Erythroblast (primary cell): ENCODE measurements at places on chromosomes 6 and 20.

DNA sequence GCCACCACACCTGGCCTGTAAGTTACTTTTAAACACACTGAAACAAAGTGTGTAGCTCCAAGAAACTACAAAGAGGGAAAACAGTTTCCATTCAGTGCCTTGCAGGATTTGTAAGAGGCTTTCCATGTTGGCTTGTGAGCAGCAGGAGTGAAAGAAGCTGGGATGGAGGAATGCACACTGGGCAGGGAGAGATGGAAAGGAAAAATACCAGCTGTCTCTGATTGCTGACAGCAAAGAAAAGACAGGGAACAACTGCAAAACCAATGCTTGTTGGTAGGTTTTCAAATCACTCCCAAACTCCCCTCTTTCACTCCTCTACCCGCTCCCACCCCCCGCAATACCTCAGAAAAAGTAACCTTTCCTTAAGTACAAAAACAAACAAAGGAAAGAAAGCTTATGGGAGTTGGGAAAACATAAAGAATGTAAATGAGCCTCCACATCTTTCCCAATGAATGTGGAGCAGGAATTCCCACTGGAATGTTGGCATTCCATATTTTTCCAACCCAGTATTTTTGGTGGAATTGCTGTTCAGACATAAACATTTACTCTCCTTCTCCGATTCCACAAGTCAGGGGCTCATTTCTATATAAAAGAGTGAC lies 166.1 kb downstream of the THBS2 start:
- DNase-seq = no peak

GRCh38 chr6:83702749-83703148 lies 6.2 kb downstream of the SNAP91 start:
- no peak for DNase-seq

- no peak for DNase-seq
Observed at GRCh38 chr6:88295663-88296062, 129.5 kb upstream of the CNR1 start.

DNA sequence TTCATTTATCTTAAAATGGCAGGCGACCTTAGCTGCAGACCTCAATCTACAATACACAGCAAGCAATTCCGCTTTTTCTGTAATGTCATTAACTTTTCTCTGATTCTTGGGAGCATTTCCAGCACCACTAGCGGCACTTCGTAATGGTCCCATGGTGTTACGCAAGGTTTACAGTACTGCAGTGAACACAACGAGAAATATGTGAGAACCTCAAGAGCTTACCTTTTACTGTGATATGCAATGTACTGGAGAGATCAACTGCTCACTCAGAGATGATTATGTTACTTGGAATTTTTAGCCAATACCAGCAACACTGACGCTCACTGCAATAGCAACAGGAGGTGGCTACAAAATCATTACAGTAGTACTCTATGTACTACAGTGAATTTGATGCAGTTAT lies 2.8 kb upstream of the CEP43 start:
- DNase-seq = no peak

DNA sequence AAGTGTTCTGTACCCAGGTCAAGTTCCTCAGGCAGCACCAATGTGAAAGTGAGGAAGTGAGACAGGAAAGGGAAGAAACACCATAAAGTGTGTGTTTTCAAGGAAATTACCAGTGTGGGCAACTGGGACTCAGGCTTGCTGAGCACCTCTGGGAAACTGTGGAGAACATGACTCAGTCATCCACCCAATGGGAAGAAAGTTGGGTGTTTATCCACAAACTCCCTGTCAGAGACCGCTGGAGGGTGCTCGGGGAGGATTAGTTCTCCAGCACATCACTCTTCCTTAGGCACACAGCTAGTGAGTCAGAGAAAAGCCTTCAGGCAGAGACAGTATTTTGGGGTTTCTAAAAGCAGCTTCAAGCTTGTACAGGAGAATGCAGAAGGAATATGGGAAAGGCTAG lies 93.6 kb downstream of the PCSK2 start:
- no peak for DNase-seq

DNA sequence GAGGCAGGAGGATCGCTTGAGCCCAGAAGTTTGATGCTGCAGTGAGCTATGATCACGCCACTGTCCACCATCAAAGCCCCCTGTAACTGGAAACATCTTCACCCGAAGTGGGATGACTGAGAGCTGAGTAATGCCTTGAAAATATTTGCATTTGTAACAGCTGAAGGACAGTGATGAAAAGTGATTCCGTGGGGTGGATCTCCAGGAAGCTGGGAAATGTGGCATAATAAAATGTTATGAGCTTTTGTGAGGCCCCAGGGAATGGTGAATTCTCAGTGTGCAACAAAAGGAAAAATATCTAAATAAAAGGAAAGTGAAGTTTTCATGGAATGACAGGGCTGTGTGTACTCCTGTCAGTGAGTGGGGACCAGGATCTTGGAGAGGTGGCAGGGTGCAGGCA lies 92.0 kb downstream of the JAG1 start:
- no peak for DNase-seq

DNA sequence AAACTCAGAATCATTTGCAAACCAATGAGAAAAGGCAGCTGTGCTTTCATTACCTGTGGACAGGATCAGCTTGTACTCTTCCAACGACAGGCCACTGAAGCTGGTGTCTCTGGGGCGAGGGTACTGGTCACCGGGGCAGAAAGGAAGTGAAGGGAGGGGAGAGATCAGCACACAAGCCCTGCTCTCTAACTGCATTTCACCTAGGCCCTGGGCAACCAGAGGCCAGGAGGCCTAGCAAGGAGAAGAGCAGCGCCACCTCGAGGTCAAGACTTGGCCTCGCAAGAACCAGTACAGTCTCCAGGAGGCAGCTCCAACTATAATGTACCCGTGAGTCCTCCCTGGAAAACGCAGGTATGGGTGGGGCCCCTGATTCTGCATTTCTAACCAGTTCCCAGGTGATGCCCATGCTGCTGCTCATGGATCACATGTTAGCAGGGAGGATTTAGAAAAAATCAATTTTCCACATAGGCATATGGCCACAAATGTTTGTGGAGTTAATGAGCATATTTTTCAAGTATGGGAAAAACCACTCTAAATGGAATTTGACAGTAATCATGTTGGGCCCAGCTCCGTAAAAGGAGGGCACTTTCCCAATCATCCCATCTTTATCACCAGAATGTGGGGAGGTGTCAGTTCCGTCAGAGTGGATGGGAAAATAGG lies 11.0 kb downstream of the UQCC2 start:
- peak; percentile 72 for DNase-seq

DNA sequence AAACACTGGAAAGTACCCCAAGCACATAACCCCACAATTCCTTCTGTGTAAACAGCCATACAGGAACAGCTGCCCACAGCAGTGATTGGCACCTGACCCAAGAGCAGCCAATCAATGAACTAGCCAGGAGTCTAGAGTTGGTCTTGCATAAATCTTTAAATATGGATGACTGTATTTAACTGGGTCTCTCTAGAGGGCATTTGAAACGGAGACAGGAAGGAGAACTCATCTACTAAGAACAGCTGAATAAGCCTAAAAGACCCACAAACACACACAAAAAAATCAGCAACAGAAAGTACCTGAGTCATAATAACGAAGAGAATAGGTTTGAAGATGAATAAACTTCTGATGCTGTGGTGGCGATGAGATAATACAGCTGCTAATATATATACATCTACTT lies 49.0 kb upstream of the ASF1A start:
- DNase-seq = no peak

DNA sequence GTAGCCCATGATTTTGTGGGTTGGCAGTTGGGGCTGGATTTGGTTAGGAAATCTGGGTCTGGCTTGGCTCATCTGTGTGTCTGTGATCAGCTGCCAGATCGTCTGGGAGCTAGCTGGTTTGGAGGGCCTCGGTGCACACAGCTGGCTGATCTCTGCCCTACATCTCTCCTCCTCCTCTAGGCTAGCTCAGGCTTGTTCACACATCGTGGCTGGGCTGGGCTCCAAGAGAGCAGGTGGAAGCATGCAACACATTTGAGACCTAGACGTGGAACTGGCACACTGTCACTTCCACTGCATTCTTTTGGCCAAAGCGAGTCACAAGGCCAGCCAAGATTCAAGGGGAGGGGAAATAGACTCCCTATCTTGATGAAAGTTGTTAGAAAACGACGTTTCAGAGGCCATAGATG lies 15.9 kb downstream of the NDUFAF5 start:
- DNase-seq = no peak

GRCh38 chr6:42400061-42400760 lies 51.5 kb downstream of the TRERF1 start:
- no peak for DNase-seq

- no peak for DNase-seq
Observed at GRCh38 chr6:1619673-1620503, 10.2 kb downstream of the FOXC1 start.

DNA sequence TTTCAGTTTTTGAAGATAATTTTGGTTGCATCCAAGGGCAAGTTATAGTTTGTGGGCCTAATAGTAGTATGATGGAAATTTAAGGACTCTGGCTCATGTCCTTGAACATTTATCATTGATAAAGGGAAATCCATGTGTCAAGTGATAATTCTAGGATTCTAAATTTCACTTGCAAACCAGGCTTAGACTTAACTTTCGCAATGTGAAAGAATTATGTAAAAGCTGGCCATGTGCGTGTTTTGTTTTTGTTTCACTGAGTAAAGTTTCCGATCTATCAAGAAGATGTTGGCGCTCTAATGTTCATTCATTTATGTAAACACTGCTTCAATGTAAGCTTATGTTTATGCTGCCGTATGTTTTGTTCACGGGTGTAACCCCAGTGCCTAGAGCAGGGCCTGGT lies 302.0 kb downstream of the SOX4 start:
- no peak for DNase-seq

DNA sequence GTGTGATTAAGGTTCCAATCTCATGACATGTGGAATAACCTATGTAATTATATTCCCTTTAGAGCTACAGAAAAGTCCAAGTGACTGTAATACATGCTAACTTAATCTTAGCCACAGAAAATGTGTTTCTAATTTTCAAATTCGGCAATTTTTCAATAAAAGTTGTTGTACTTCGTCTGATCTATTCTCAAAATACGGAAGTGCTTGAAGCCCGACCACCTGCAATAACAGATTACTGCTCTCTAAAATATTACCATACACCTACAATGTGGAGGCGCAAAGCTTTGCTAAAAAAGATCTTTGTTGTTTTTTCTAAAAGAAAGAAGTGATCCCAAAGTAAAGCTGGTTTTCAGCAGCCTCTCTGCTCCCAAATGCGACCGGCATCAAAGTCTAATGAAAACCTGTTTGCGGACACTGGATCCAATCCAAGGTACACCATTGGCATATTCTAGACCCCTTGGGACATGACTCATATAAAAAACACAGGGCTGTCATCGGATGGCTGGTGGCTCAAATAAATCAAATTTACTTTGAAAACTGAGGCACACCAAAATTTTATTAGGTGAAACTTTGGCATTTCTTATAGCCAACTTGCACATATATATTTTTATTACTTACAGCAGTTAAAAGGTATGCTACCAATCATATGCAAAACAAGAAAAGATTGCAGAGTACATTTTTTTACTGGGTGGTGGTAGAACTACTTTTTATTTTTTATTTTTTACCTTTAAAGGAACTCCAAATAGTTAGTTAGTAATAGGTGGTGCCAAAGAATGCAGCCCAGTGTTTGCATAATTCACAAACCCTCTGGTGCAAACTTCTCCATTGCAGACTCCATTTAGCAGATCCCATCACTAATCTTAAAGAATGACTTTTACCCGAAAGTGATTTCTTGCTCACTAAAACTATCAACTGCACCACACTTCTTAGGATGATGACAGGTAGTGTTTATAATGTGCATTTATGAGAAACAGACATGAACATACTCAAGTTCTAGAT lies 118.7 kb upstream of the TBX18 start:
- no peak for DNase-seq

- no peak for DNase-seq
Observed at GRCh38 chr6:45115696-45116095, 212.4 kb upstream of the RUNX2 start.

DNA sequence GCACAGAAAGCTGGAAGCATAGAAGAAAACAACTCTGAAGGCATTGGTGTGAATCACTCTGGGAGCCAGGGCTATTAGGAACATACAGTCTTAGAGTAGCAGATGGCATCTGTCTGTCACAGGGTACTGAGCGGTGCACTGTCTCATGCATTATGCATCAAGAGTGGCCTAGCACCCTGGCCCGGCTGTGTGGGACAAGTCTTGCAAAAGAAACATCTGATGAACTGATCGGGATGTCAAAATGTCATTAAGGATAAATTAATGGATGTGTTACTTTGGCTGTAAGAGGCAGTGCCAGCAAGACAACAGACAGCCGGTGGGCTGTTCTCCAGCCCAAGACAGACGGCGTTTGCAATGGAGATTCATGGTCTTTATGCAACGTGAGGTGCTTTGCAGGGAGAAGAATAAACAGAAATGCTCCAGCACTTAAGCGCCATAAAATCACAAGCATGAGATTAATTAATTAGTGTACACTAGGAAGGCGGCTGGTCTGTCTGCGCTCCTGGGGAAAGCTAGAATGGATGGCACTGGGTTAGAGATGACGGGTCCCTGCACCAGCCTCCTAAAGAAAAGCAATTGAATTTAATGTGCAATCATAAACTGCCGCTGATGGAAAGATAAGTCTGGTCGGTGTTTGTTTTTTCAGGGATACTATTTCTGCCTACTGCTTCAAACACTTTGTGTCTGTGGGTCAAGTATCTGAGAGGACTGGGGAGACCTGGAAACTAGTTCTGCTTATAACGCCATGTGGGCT lies 600.6 kb upstream of the CHD6 start:
- DNase-seq = no peak

DNA sequence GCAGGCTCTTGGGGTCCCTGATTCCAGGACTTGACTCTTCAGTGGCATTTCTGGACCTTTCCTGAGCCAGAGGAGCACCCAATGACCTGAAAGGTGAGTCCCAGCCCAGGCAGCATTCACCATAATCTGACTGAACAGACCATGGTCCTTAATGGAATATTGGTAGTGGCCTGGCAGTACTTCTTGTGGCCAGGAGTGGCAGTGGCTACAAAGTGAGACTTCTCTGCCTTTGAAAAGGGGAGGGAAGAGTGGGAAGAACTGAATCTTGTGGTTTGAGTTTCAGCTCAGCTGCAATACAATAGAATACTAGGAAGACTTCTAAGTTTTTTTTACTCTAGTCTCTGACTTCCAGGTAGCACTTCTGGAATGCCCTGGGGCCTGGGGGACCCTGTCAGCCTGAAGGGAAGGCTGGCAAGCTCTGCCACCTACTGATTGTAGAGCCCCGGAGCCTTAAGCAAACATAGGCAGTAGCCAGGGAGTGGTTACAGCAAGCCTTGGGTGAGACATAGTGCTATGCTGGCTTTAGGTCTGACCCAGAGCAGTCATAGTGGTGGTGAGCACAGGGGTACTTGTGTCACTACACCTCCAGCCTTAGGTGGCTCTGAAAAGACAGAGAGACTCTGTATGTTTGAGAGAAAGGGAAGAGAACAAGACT lies 674.2 kb upstream of the MANEA start:
- no peak for DNase-seq

- DNase-seq = no peak
Observed at GRCh38 chr20:60408435-60408834, 450.2 kb downstream of the CDH26 start.

GRCh38 chr6:149501201-149501600 lies 16.4 kb upstream of the ZC3H12D start:
- no peak for DNase-seq

DNA sequence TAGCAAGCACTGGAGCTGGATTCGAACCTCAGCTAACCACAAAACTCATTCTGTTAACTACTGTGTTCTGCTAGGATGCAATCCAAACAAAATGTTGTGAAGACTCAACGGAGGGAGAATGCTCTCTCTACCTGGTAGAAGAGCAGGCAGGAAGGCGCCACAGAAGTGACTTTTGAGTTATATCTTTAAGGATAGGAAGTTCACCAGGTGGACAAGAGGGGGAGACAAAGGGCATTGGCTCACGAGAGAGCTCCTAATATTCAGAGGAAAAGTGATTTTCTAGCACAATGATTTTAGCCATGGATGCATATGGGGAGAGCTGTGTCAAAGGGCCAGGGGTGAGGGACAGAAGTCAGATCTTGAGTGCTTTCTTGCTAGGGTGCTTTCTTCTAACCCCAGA lies 108.4 kb upstream of the MAFB start:
- no peak for DNase-seq
